ENCODE measurements at places on chromosomes 4 and X.

DNA sequence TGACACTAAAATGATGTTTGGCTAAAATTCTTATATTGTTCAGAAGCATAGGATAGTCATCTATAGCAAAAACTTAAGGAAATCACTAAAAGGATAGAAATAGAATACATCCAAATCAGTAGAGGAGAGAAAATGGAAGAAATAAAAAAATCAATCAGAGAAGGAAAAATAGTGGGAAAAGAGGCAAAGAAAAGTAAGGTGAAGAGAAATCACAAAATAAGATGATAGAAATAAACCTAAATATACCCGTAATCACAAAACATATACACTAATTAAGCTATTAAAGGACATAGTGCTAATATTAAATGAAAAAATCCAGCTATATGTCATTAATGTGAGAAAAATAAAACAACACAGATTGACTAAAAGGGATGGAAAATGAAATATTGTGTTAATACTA lies 6.3 kb downstream of the PGRMC2 start:
- no peak for DNase-seq

- no peak for DNase-seq
Observed at GRCh38 chrX:136041254-136041812, 56.1 kb downstream of the SLC9A6 start.

DNA sequence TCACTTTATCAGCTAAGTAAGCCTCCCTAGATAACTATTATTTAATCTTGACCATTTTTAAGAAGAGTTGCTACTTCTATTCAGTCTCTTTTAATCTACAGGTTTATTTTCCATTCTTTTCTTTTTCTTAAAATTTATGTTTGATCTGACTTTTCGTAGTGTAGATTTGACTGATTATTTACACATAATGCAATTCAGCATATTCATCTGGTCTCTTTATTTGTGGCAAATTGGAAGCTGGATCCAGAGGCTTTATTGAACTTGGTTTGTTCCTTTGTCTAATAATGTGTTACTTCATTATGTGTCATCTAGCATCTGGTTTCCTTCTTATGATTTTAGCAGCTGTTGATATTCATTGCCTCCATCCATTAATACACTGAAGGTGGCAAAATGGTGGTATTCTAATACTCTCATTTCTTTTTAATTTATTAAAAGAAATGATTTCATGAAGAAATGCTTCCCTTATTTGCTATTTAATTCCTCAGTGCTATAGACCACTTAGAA lies 113.0 kb downstream of the FBXW7 start:
- DNase-seq = no peak

GRCh38 chr4:25297528-25298242 lies 14.9 kb upstream of the ZCCHC4 start:
- no peak for DNase-seq

GRCh38 chr4:664713-665231 lies 9.3 kb downstream of the ATP5ME start:
- no peak for DNase-seq

DNA sequence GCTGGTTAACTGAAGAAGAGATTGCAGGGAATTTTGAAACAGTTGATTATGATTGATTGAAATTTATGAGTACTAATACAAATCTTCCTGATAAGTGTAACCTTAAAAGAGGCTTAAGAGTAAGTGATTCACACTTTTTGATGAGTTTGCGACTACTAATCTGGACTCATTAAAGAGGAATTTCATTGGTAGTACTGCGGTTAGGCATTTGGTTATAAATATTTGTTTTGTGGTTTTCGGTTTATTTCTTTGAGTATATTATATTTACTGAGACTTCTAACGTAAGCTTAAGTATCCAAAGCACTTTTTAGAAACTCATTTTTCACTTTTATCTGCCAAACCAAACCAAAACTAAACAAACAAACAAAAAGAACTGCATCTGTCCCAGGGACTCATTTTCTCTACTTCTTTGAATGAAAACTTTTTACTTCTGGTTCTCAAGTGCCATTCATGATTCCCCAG lies 20.7 kb downstream of the SLIT2 start:
- no peak for DNase-seq

DNA sequence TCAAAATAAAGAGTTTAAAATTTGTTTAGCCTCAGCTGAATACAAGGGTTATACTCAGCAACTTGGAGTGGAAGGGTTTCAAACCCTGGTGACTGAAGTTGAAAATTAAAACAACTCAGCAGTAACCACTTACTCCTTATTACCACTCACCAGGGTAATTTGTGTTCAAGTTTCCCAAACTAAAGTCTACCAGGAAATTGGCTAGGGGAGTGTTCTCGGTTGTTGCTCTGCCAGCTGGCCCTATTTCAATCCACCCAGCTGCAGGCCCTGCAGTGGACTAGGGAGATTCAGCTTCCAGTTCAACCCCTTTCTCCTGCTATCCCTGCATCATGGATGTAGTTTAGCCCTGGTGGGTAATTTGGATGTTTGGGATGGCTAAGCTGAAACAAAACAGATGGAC lies 37.8 kb upstream of the EXOC1L start:
- no peak for DNase-seq

- DNase-seq = no peak
Observed at GRCh38 chr4:12746221-12746620, 737.9 kb downstream of the RAB28 start.

DNA sequence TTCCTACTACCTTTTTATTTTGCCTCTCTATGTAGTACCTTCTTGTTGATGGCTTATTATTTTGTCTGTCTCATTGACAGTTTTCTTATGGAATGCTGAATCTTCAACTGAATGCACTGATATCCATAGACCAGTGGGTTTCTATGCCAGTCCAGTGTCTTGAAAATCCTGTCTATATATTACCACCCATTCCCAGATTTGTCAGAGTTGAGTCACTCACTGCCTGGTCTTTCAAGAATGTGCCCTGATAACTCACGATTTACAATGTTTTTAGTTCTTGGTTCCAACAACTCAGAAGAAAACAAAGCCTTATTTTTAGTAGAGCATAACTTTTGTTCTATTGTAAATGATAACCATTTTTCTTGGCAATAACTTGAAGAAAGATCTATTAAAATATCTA lies 606.0 kb upstream of the PITX2 start:
- no peak for DNase-seq

- DNase-seq = no peak
Observed at GRCh38 chr4:166930464-166930863, 303.8 kb downstream of the SPOCK3 start.

GRCh38 chrX:125175991-125176584 lies 143.6 kb upstream of the TEX13C start:
- DNase-seq = no peak

- DNase-seq = no peak
Observed at GRCh38 chr4:84750260-84750959, 167.5 kb downstream of the CDS1 start.

DNA sequence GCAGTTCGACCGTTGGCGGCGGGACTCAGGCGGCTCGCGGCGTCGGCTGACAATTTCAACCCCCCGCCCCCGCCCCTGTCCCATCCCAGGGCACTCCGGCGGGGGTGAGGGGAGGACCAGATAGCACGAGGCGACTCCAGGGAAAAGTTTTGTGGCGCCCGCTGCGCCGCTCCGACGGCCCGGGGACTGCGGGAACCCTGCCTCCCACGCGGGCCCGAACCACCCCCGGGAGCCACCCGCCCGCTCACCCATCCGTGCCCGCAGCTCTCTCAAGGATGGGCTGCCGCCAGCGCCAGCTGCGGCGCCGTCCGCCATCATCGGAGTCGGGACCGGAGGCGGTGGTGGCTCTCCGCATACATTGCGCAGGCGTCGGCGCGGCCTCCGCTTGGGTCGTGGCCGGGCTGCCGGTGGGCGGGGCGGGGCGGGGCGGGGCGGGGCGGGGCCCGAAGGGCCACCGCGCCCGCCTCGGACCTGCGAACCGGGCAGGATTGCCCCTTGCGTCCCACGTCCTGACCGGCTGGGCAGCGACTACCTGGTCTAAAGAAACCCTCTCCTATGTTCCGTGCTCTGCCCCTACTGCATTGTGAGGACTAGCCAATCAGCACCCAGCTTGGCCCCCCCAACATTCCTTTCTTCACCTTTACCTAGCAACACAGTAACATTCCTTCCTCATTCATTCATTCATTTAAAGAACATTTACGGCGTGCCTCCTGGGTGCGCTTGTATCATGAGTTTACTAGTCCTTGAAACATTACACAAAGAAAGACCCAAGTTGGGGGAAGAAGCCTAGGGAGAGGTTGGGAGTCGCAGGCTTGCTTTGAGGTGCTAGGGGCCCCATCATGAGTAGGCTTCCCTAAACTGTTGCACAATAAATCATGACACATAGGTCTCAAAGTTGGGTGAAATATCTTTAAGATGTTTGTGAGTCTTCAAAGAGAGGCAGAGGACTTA lies at the start of gene MAP7D3:
MAP7D3 (minus strand) TSS at position 360 of the 951 bp plus-strand sequence; CDS start at position 318, 42 bp downstream.
- peak; percentile 47 for DNase-seq

DNA sequence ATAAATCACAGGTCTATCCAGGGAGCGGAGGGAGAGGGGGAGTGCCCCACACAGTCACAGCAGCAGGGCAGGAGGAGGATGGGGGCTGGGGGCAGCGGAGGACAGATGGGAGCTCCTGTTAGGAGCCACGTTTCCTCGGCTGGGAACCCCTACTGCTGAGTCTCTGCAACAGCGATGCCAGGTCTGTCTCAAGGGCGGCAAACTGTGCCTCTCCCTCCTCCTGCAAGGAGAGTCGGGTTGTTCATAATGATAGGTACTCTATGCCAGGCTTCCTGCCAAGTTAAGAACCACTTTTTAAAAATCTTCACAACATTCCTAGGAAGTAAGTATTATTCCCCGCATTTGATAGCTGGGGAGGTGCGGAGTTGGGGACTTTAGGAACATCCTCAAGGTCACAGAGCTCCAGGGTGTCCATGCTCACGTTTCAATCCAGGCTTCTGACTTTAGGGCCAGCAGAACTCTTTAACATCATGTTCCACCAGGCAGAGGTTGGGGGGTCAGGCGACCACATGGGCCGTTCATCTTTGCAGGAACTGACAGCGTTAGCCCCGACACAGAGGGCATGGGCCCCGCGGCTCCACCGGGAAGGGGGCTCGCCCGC lies 98.3 kb upstream of the MAML3 start:
- no peak for DNase-seq

GRCh38 chrX:129721870-129722269 lies 16.9 kb upstream of the XPNPEP2 start:
- no peak for DNase-seq

Measured in effector memory CD4-positive, alpha-beta T cell (primary cell).